ENCODE measurements at places on chromosomes 3 and 15.

GRCh38 chr15:56992725-56993124, 74.3 kb downstream of the TCF12 start:
- peaks cover 22% of the 10 kb centered on the region for H3K36me3 ChIP-seq
- no peak overlapping the region for H3K27ac ChIP-seq
- DNase-seq: no peak

- peaks cover 7% of the 10 kb centered on the region for H3K4me1 ChIP-seq
- H3K36me3 ChIP-seq: no peaks in the 10 kb centered on the region
- H3K27me3 ChIP-seq: no peaks in the 10 kb centered on the region
- H3K4me3 ChIP-seq: no peak overlapping the region
- no peak for DNase-seq
These were observed 46.3 kb downstream of the NANOGP8 start for GRCh38 chr15:35038626-35039451.

- H3K27ac ChIP-seq: peak overlapping the region; percentile 98
- peaks cover 2% of the 10 kb centered on the region for H3K36me3 ChIP-seq
- DNase-seq: peak; percentile 37
- peak overlapping the region; percentile 90 for H3K4me3 ChIP-seq
- H3K4me1 ChIP-seq: peaks cover 3% of the 10 kb centered on the region
These were observed 614 bp upstream of the MINDY2 start for GRCh38 chr15:58770519-58770856.

DNA sequence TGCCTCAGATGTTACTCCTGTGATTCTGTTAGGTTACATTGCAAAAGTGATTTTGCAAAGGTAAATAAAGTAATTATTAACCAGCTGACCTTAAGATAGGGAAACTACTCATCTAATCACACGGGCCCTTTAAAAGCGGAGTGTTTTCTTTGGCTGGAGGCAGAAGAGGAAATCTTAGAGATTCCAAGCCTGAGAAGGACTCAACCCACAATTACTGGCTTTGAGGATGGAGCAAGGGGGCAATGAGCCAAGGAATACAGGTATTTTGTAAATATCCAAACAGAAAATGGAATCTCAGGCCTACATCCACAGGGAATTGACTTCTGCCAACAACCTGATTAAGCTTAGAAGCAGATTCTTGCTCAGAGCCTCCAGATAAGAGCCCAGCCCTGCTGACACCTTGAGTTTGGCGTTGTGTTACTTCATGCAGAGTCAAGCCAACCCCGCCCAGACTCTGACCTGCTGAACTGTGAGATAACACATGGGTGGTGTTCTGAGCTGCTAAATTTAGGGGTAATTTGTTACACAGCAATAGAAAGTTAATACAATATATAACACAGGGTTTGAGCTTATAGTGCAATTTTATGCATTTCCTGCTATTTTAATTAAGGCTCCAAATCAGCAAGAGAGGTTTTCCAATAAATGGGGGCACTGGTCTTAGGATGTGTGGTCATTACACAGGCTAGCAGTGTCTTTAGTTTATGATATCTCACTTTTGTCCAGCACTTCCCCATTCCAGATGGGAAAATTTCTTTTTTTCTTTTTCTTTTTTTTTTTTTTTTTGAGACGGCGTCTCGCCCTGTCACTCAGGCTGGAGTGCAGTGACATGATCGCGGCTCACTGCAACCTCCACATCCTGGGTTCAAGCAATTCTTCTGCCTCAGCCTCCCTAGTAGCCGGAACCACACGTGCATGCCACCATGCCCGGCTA, 19.5 kb downstream of the NFKBIZ start:
- peaks cover 10% of the 10 kb centered on the region for H3K4me1 ChIP-seq
- H3K4me3 ChIP-seq: no peak overlapping the region
- peak overlapping the region; percentile 37 for H3K27ac ChIP-seq
- no peaks in the 10 kb centered on the region for H3K27me3 ChIP-seq

DNA sequence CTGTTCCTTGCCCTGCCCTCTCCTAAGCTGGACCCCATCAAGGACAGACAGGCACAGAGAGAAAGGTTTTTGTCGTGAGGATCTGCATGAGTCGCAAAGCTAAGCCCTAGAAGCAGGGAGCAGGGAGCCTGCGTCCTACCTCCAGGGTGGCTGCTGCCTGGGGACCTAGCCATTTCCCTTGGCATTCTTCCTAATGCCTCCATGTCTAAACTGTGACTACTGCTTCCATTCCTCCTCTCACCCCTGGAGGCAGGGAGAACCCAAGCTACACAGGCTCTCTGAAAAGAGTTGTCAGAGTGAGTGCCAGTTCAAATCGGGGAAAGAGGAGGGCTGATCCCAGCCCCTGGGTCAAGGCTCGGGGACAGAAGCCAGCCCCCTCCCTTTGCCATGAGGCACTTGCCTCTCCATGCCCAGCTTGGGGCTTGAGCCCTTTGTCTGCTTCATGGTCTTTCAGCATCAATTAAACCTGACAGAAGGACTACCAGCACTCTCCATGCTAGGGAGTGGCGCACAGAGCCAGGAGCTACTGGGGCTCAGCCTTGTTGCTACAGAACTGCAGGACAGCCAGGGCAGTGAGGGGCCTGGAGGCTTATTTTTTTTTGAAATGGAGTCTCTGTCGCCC, 2.4 kb downstream of the GCHFR start:
- H3K27me3 ChIP-seq: no peaks in the 10 kb centered on the region
- H3K27ac ChIP-seq: no peak overlapping the region
- peaks cover 14% of the 10 kb centered on the region for H3K36me3 ChIP-seq
- DNase-seq: no peak
- peaks cover 50% of the 10 kb centered on the region for H3K4me1 ChIP-seq

GRCh38 chr3:81270603-81271379, 490.7 kb downstream of the GBE1 start:
- no peak overlapping the region for H3K4me3 ChIP-seq
- H3K27ac ChIP-seq: no peak overlapping the region
- no peaks in the 10 kb centered on the region for H3K36me3 ChIP-seq
- H3K4me1 ChIP-seq: no peaks in the 10 kb centered on the region
- no peak for DNase-seq

GRCh38 chr3:2856138-2857133, 253.7 kb downstream of the IL5RA start:
- H3K36me3 ChIP-seq: no peaks in the 10 kb centered on the region
- DNase-seq: no peak
- no peak overlapping the region for H3K4me3 ChIP-seq
- H3K27me3 ChIP-seq: no peaks in the 10 kb centered on the region

DNA sequence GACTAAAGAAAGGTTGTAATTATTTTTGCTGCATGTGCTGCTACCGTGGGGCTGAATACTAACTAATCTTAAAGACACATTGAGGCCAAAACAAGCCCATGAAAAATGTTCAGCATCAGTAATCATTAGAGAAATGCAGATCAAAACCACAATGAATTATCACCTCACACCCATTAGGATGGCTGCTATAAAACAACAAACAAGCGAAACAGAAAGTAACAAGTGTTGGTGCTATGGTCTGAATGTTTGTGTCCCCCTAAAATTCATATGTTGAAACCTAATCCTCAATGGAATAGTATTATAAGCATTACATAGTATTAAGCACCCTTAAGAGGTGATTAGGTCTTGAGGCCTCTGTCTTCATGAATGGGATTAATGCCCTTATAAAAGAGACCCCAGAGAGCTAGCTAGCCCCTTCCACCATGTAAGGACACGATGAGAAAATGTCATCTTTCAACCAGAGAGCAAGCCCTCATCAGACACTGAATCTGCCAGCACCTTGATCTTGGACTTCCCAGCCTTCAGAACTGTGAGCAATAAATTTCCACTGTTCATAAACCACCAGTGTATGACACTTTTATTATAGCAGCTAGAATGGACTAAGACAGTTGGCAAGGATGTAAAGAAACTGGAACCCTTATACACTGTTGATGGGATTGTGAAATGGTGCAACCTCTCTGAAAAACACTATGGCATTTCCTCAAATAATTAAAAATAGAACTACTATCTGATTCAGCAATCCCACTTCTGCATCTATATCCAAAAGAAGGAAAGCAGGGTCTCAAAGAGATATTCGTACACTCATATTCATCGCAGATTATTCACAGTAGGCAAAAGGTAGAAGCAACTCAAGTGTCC, 76.1 kb downstream of the REC114 start:
- H3K27me3 ChIP-seq: peaks cover 27% of the 10 kb centered on the region
- DNase-seq: no peak
- no peak overlapping the region for H3K27ac ChIP-seq
- H3K36me3 ChIP-seq: peaks cover 1% of the 10 kb centered on the region

- peaks cover 26% of the 10 kb centered on the region for H3K4me1 ChIP-seq
- H3K36me3 ChIP-seq: peaks cover 24% of the 10 kb centered on the region
- no peak overlapping the region for H3K4me3 ChIP-seq
- no peak overlapping the region for H3K27ac ChIP-seq
These were observed 1.5 kb upstream of the RASSF1 start for GRCh38 chr3:50341996-50342650.

GRCh38 chr3:194265505-194265892, 85.6 kb downstream of the CPN2 start:
- H3K4me3 ChIP-seq: no peak overlapping the region
- H3K36me3 ChIP-seq: no peaks in the 10 kb centered on the region
- H3K27me3 ChIP-seq: peaks cover 42% of the 10 kb centered on the region
- H3K27ac ChIP-seq: no peak overlapping the region

GRCh38 chr15:80769153-80769828, 9.9 kb upstream of the CEMIP start:
- no peak overlapping the region for H3K4me3 ChIP-seq
- H3K4me1 ChIP-seq: no peaks in the 10 kb centered on the region
- no peak for DNase-seq
- peaks cover 6% of the 10 kb centered on the region for H3K27me3 ChIP-seq
- H3K27ac ChIP-seq: no peak overlapping the region
- no peaks in the 10 kb centered on the region for H3K36me3 ChIP-seq

DNA sequence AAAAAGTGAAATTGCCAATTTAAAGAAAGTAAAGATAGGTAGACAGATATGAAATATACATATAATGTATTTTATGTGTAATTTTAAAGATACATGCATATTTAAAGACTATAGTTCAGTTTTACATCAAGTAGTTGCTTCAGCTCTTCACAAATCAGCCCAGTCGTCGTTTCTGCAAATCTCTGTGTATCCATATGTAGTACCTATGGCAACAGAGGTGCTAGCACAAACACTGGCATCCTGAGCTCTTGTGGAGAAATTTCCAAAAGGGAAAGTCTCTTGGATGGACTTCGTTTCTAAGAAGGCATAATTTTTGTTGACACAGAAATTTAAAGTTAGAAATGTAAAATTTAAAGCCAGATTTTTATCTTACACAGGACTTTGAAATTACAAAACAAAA, 1284.7 kb downstream of the ROBO1 start:
- no peak overlapping the region for H3K4me3 ChIP-seq
- H3K4me1 ChIP-seq: no peaks in the 10 kb centered on the region
- no peaks in the 10 kb centered on the region for H3K36me3 ChIP-seq
- H3K27ac ChIP-seq: no peak overlapping the region
- no peak for DNase-seq

GRCh38 chr3:108062051-108062450, 28.8 kb downstream of the CD47 start:
- H3K4me3 ChIP-seq: no peak overlapping the region
- no peaks in the 10 kb centered on the region for H3K27me3 ChIP-seq
- H3K27ac ChIP-seq: peak overlapping the region; percentile 65
- peaks cover 59% of the 10 kb centered on the region for H3K36me3 ChIP-seq
- H3K4me1 ChIP-seq: peaks cover 32% of the 10 kb centered on the region

DNA sequence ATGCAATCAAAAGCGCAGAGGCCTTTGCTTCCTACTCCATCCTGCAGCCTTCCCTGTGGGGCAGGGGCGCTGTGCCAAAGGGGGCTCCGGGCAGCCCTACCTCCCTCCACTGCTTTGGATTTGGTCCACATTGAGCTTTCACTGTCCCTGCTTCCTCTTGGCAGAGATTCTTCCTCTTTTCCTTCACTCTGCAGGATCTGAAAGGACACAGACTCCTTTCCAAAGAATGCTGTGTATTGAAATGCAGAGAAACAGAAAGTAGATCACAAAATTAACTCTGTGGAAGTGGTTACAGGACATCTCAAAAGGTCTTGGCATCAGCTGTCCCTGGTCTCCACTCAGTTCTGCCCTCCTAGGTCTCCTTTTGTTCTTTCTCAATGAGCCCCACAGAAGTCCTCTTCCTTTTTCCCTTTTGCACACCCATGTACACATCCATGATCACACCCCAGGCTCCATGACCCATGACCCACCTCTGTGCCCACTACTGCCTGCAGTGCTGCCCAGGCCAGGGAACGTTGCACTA, 64.1 kb downstream of the CCR1 start:
- no peaks in the 10 kb centered on the region for H3K27me3 ChIP-seq
- H3K27ac ChIP-seq: no peak overlapping the region
- H3K4me3 ChIP-seq: no peak overlapping the region
- DNase-seq: no peak
- peaks cover 1% of the 10 kb centered on the region for H3K4me1 ChIP-seq

DNA sequence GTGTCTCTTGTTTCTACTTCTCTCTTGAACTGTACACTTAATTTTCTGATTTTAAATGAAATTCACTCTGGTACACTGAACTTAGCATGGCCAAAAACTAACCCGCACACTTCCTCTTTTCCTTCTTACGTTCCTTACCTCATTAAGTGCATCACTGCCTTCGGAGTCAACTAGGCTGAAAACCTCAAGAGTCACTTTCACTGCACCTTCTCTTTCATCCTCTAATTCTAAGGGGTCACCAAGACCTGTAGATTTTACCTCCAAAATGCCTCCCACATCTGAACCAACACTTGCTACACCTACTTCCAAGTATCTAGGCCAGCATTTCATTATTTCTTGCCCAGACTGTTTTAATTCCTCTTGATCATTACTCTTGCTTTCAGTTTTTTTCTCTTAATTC, 6.6 kb downstream of the CBLB start:
- no peak overlapping the region for H3K27ac ChIP-seq
- peaks cover 19% of the 10 kb centered on the region for H3K4me1 ChIP-seq
- H3K27me3 ChIP-seq: no peaks in the 10 kb centered on the region

GRCh38 chr3:20760981-20761380, 575.0 kb upstream of the SGO1 start:
- no peaks in the 10 kb centered on the region for H3K4me1 ChIP-seq
- no peak for DNase-seq
- no peaks in the 10 kb centered on the region for H3K27me3 ChIP-seq

Measured in stimulated activated naive B cell treated with anti-CD40 and anti-IgM and Interleukin-4, amounts not matched to agents 10 μg/mL and 1 μg/mL and 100 μg/mL, for 72 hours (primary cell).